Psoas muscle (tissue), 8 donors: ENCODE measurements at places on chromosomes 2 and 18. TPM values are rescaled to one million over a fixed set of nuclear protein-coding genes. Genes with fewer than 3 reads are reported as not detected.

DNA sequence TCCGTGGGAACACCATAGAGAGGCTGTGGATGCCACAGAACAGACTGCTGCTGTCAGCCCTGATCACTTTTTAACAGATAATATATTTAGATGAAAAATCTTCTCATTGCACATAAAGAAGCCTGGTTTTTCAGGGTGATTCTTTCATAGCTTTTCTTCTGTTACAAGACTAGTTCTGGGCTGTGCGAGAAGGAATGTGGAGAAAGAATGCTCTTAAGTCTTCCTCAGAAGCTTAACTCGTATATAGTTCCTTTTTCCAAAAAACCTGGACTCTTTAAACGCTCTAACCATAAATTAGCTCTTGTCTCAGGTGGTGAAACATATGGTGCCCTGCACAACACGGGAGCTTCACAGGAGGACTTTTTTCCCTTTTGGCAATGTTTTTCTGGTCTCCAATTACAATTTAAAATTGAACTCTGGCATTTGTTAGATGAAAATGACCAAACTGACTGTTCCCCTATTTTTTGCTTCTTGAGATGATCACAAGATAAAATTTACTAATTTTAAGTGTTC is 125.9 kb upstream of the SMAD7 start:
- DNase-seq: no peak

DNA sequence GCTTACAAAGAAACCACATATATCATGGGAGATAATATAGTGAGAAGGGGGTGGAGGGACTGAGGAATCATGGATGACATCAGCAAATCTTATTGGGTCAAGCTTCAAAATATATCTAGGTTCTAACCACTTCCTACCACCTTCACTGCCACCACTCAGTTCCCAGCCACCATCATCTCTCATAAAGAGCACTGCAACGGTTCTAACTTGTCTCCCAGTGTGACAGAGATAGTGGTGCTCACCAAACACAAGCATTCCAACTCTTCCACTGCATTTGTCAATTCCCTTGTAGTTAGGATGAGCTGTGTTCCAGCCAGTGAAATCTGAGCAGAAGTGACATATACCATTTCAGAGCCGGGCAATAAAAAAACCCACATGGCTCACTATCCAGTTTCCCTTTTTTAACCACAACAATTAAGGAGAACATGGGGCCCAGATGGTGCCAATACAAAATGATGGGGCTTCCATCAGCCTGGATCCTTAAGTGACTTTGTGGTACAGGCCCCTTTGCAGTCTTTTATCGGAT is 318.1 kb downstream of the NBAS start:
- DNase-seq: no peak

- DNase-seq: no peak
These were observed 294.9 kb upstream of the FANCL start for GRCh38 chr2:58535990-58536389.

GRCh38 chr2:173986805-173987204 is 21.6 kb upstream of the SP3 start:
- DNase-seq: no peak

GRCh38 chr2:77161009-77161408 is 361.2 kb downstream of the LRRTM4 start:
- no peak for DNase-seq

- no peak for DNase-seq
These were observed 8.1 kb upstream of the SFXN5 start for GRCh38 chr2:73079636-73080035.

DNA sequence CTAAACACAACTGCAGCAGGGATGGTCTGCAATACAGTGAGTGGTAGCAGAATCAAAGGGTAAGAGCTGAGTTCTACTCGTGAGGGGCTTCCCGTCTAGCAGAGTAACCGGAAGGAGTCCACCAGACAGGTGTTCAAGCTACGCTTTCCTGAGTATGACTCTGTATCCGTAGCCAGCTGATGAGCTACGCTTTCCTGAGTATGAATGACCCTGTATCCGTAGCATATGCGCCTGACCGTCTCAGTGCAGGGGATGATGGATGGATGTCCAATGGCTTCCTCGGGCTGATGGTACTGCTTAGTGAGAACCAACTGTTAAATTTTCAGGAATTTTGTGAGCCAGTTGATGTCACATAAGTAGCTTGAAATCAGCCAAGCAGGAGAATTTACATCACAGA is 244.1 kb upstream of the MYT1L start:
- no peak for DNase-seq

- DNase-seq: no peak
These were observed 640.4 kb upstream of the CHAC2 start for GRCh38 chr2:53127061-53127650.

DNA sequence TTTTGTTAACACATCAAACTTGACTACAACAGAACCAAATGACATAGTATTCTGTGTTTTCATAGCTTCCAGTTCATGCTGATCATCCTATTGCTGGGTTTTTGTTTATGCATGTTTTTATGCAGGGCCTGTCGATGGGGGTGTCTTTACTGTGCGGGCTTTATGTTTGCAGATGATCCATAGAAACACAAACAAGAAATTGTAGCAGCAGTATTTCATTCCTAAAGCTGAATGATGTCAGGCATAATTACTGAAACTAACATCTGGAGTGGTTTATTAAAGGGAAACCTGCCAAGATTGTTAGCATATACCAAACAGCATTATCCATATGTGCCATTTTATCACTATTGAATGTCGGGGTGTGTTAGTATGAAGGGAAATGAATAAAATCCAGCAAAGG is 129.7 kb downstream of the PTPRM start:
- DNase-seq: no peak

AKAIN1 gene
- not detected for polyA plus RNA-seq

LAMA1 gene
- polyA plus RNA-seq: 0.06 TPM

GDF7 gene
- polyA plus RNA-seq: 0.04 TPM

MREG gene
- 6.8 TPM for polyA plus RNA-seq

OR6B2 gene
- not detected for polyA plus RNA-seq
